ENCODE measurements at places on chromosomes 6 and 20.
A peak's percentile ranks its signal among the peaks of the same experiment; 100 is the strongest.

DNA sequence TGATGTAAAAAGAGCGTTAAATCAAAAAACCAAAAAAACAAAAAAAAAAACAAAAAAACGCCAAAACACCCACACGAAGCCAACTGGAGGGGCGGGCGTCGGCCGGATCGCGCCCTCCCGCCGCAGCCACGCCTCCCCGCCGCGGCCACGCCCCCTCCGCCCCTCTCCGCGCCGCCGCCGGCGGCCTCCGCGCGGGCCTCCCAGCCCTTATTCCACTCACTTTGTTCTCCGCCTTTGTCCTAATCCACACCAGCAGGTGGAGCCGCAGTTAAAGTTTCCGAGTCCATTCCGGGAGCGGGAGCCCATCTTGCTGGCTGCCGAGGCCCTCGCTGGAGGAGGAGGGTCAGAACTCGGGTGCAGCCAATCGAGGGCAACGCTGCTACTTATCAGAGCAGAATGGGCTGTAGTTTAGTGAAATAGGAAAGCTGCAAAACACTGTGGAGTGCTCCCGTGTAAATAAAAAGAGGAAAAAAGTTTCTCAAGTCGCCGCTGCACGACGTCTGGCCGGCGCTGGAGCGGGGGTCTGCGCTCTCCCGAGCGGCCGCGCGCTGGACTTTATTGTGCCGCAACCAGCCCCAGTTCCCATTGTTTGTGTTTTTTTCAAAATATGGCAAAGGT, at the start of gene ASF1A:
ASF1A (plus strand) TSS at position 346 of the 618 bp plus-strand sequence; CDS start at position 608, 262 bp downstream.
- peak; percentile 97 for DNase-seq

DNA sequence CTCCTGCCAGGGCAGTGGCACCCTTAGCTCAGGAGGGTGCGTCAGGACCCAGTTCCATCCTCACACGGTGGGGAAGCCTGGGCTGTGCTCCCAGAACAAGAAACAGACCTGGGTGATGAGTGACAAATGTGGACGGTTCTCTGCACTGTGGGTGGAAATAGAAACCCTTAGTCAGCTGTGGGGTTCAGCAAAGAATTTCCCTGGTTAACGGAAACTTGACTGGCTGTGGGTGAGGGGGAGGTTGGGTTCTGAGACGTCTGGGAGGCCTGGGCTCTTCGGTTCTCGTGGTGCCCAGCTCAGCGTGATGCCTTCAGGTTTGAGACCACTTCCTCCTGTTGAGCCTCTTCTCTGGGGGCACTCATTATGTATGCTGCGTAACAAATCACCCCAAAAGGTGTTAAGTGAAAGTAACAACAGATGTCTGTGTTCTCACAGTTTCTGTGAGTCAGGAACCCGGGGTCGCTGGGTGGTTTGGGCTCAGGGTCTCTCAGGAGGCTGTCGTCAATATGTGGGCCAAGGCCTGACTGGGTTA, 53.1 kb upstream of the FAM83D start:
- peak; percentile 91 for DNase-seq

DNA sequence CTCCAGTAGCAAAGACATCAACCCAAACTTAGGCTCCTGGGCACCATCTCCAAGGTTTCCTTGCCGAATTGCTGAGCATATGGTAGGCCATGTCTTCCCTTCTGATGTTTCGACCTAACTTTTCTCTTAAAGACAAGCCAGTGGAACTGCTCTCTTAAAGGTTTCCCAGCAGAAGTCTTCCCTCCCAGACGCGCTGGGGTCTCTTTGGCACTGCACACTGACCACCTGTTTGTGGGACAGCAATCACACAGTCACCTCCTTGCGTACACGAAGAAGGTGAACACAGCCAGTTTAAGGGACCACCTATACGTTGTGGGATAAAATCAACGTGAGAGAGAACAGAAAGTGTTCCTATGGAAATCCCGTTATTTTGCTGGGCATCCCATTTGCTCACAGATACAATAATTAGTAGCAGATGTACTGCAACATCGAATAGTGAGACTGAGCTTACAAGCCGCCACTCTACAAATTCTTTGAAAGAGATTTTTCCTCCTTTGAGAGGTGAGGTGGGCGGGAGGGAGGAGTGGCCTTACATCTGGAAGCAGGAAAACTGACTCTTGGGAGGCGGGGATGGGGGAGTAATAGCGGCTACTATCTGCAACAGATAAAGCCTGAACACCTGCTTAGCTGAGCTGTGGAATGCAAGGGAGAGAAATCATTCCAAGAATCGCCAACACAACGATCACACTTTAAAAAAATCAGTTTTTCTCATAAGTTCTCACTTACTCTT, 9.9 kb downstream of the GRIK2 start:
- no peak for DNase-seq

DNA sequence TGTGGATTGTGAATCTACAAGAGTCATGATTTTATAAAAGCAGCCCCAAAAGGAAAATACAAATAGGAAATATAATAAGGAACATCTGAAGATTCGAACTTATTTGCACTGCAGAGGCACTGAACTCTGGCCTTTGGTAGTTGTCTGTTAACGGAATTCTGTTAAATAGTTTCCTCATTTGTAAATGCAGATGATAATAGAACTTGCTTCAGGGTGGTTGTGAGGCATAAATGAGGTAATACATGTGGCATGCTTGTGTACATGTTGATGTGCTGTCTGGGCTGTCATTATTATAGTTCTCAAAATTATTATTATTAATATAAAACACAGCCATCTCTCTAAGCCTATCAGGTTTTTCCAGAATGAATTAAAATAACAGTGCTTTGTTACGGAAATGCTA, 302.0 kb downstream of the NRN1 start:
- DNase-seq: no peak

DNA sequence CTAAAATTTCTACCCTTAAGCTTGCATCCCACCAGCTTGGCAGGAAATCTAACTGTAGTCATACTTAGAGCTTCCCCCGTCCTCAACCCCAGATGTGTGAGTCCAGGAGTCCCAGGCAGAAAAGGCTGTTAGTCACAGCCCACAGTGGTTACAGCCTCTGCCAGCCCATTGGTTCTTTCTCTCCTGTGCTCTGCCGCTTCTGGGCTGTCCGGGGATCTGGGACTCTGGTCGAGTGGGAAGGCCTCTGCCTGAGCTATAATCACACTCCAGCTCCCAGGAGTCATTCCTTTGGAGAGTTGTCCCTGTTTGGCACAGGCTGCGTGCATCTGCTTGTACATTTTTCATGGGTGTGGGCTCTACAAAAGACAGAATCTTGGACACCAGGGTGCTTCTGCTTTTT, 45.6 kb upstream of the FYN start:
- no peak for DNase-seq

- DNase-seq: no peak
Observed at GRCh38 chr20:23669866-23670265, 19.0 kb downstream of the CST4 start.

- DNase-seq: peak; percentile 66
Observed at GRCh38 chr20:62117658-62118057, 4.6 kb upstream of the LSM14B start.

DNA sequence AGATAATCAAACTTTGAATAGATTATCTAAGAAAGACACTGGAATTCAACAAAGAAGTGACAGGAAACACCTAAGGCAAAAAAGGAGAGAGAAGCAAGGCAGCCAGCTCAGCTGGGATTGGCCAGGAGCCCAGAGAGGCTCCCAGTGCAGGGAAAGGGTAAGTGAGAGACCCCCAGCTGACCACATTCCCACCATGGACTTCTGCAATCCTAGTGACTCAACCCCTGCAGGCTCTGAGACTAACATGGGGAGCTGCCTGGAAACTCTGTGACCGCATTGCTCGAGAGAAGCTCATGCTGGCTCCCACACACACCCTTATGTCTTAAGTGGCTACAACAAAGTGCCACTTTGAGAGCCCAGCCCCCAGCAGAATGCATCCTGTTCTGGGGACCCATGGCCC, 215.1 kb downstream of the PACRG start:
- no peak for DNase-seq

DNA sequence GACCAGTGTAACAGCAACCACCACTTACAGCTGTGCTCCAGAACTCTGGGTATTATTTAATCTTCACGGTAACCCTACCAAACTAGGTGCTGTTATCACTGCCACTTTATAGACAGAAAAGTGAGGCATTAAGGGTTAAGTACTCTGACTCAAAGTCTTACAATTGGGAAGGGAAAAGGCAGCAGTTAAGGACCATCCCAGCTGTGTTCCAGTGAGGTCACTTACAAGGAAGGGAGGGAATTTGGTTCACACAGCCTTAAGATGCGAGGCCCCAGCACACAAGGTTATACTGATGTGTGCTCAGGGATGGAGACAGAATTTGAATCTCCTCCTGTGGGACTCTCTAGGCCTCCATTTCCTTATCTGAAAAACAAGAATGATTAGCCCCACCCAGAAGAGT, 46.7 kb downstream of the TRERF1 start:
- no peak for DNase-seq

GRCh38 chr6:17863901-17864754, 123.3 kb downstream of the KIF13A start:
- DNase-seq: no peak

- DNase-seq: no peak
Observed at GRCh38 chr6:91221072-91221720, 634.3 kb upstream of the MAP3K7 start.

Data from MM.1S (cell line).